ENCODE measurements at places on chromosomes 6 and 20.

DNA sequence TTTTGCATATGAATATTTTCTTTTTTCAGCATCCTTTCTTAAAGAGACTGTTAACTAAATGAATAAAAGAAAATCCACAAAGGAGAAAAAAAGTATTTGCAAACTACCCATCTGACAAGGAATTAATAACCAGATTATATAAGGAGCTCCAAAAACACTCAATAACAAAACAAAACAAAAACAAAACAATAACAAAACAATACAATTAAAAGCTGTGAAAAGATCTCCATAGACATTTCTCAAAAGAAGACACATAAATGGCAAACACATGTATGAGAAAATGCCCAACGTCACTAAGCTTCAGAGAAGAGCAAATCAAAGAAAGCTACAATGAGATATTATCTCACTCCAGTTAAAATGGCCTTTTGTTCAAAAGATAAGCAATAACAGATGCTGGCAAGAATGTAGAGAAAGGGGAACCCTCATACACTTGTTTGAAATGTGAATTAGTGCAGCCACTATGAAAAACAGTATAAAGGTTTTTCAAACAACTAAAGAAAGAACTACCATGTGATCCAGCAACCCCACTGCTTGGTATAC lies 1310.0 kb upstream of the EYS start:
- H3K27ac ChIP-seq = no peak overlapping the region
- no peak overlapping the region for H3K4me3 ChIP-seq
- H3K27me3 ChIP-seq = no peaks in the 10 kb centered on the region
- no peaks in the 10 kb centered on the region for H3K4me1 ChIP-seq

- H3K27me3 ChIP-seq = peaks cover 11% of the 10 kb centered on the region
- no peaks in the 10 kb centered on the region for H3K36me3 ChIP-seq
These were observed 210.1 kb upstream of the CCN2 start for GRCh38 chr6:132161283-132161682.

- no peaks in the 10 kb centered on the region for H3K4me1 ChIP-seq
- H3K4me3 ChIP-seq = no peak overlapping the region
- no peak overlapping the region for H3K27ac ChIP-seq
- H3K36me3 ChIP-seq = no peaks in the 10 kb centered on the region
- ATAC-seq = no peak
These were observed 90.2 kb downstream of the F13A1 start for GRCh38 chr6:6230286-6230685.

- no peaks in the 10 kb centered on the region for H3K4me1 ChIP-seq
- no peaks in the 10 kb centered on the region for H3K27me3 ChIP-seq
These were observed 139.5 kb upstream of the BTBD3 start for GRCh38 chr20:11778206-11778570.

DNA sequence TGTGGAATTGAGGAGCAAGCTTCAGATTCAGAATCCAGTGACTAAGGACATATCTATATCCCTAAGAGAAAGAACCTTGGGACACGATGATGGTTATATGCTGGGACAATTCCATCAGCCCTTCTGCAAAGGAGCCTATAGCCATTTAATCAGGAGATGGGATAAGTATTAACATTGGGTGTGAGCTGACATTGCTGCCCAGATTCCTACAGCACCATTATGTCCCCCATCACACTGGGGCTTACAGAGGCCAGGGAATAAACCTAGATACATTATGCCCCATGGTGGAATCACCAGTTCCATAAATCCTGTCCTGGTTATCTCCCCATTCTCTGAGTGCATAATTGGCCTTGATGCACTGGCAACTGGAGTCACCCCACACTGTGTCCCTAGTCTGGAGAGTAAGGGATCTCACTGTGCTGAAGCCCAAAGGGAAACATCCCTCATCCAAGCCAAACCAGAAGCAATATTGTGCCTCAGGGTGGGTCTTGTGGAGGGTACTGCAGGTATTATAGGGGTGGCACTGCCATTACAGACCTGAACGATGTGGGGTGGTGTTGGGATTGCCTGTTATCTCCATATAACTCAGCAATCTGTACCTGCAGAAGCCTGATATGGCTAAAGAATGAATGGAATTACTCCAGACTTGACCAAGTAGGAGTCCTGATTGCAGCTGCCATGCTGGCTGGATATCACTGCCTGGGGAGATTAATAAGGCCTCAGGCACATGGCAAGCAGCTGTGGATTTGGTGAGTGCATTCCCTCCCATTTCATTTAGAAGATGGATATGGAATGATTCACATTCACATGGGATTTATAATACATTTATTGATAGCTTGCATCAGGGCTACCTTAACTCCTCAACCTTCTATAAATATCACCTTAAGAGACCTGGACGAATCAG lies 5.0 kb downstream of the HLA-A start:
- H3K27ac ChIP-seq = no peak overlapping the region
- peak overlapping the region; percentile 99 for H3K4me3 ChIP-seq
- peaks cover 14% of the 10 kb centered on the region for H3K4me1 ChIP-seq
- peaks cover 51% of the 10 kb centered on the region for H3K36me3 ChIP-seq
- H3K27me3 ChIP-seq = no peaks in the 10 kb centered on the region
- no peak for ATAC-seq

- peaks cover 9% of the 10 kb centered on the region for H3K36me3 ChIP-seq
- no peak overlapping the region for H3K27ac ChIP-seq
- no peaks in the 10 kb centered on the region for H3K27me3 ChIP-seq
- H3K4me3 ChIP-seq = no peak overlapping the region
These were observed 99.0 kb downstream of the GMPR start for GRCh38 chr6:16337295-16337975.

DNA sequence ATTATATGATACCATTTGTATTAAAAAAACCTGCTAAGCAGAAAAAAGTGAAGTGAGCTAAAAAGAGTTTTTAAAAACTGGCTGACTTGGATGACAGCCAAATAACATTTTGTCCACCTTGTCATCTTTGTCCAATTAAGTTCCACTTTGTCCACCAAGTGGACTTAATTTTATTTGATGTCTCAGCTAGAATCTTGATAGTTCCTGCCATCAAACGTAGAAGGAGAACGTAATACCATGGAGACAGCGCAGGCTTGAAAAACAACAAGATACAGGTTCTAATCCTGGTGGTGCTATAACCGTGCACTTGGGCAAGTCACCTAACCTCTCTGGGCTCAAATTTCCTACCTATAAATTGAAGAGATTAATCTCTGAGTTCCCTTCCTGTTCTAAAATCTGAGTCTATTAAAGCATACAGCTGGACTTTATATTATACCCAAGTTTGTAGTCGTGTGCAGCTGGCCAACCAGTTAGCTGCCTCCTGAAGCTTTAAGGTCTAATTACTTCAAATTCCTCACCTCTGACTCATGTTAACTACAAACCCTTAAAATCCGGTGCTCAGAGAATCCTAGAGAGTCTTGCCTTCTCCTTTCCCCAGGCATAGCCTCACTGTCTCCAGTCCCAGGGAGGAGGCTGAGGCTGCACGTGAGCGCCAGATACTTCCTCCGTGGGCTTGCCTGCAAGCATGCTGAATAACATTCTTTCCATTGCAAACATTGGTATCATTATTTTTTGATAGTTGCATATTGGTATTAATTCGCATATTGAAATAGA lies 16.8 kb downstream of the TMEM244 start:
- H3K27ac ChIP-seq = no peak overlapping the region
- no peak overlapping the region for H3K4me3 ChIP-seq
- ATAC-seq = no peak
- no peaks in the 10 kb centered on the region for H3K36me3 ChIP-seq
- H3K4me1 ChIP-seq = no peaks in the 10 kb centered on the region

- no peak overlapping the region for H3K4me3 ChIP-seq
- H3K27ac ChIP-seq = no peak overlapping the region
- H3K27me3 ChIP-seq = no peaks in the 10 kb centered on the region
- no peak for ATAC-seq
- peaks cover 79% of the 10 kb centered on the region for H3K36me3 ChIP-seq
- H3K4me1 ChIP-seq = peaks cover 14% of the 10 kb centered on the region
These were observed 34.0 kb downstream of the ITCH start for GRCh38 chr20:34397096-34397495.

GRCh38 chr6:36285187-36285671 lies 15.4 kb downstream of the PNPLA1 start:
- H3K27me3 ChIP-seq = peaks cover 30% of the 10 kb centered on the region
- no peak overlapping the region for H3K27ac ChIP-seq
- no peak for ATAC-seq
- H3K4me3 ChIP-seq = no peak overlapping the region

DNA sequence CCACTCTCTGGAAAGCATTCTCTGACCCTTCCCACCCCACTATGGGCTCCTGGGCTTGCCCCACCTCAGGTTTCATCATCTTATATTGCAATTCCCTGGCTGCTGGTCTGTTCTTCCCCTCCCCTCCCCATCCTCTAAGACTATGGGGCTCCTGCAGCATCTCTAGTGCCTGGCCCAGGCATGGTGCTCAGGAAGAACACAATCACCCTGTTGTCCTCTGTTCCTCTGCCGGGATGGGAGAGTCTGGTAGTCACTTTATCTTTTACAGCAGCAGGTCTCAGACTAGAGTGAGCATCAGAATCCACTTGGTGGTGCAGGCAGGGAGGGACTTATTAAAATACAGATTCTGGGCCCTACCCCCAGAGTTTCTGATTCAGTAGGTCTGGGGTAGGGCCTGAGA lies 5.0 kb upstream of the LPIN3 start:
- no peak overlapping the region for H3K27ac ChIP-seq
- ATAC-seq = no peak
- H3K4me3 ChIP-seq = no peak overlapping the region
- H3K27me3 ChIP-seq = peaks cover 7% of the 10 kb centered on the region
- H3K36me3 ChIP-seq = no peaks in the 10 kb centered on the region

DNA sequence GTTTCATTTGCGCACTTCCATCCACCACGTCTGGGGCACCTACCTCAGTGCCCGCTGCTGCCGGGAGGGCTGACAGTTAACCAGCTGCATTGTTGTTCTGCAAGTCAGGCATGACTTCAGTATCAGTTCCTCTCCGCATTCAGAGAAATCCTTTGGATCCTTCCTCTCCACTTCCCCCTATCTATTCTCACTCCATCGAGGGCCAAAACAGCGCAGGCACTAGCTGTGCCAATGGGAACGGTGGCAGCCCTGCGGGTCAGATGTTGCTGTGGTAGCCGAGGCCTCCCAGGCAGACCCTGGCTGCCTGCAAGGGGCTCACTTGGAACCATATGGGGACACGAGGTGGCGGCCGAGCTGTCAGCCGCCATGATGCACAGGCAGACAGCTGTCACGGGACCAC lies 64.2 kb upstream of the INSM1 start:
- H3K4me3 ChIP-seq = no peak overlapping the region
- ATAC-seq = no peak
- no peaks in the 10 kb centered on the region for H3K4me1 ChIP-seq
- peaks cover 14% of the 10 kb centered on the region for H3K27me3 ChIP-seq
- no peak overlapping the region for H3K27ac ChIP-seq
- H3K36me3 ChIP-seq = no peaks in the 10 kb centered on the region

DNA sequence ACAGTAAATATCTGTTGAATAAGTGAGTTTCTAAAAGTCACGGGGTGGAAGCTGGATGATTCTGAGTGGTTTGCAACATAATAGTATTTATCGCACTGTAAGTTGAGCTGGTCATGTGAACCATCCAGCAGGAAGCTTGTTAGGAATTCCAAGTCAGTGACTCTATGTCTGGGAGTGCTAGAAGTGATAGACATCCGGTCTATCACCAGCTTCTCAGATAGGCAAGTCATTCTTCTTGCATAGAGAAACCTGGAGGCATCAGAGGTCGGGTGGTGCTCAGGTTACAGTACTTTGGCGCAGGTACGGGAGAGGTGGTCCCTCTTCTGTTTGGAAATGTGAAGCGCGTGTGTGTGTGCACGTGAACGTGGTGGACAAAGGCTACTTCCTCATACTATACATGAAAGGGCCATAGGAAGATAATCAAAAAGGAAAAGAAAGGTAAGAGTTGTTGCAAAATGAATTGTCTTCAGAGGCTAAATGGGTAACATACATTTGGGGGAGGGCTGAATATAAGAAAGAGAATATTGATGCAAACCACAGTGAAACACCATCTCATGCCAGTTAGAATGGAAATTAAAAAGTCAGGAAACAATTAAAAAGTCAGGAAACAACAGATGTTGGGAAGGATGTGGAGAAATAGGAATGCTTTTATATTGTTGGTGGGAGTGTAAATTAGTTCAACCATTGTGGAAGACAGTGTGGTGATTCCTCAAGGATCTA lies 299.3 kb upstream of the ZFP64 start:
- H3K27me3 ChIP-seq = peaks cover 3% of the 10 kb centered on the region
- no peak for ATAC-seq
- peaks cover 6% of the 10 kb centered on the region for H3K4me1 ChIP-seq
- no peak overlapping the region for H3K4me3 ChIP-seq

DNA sequence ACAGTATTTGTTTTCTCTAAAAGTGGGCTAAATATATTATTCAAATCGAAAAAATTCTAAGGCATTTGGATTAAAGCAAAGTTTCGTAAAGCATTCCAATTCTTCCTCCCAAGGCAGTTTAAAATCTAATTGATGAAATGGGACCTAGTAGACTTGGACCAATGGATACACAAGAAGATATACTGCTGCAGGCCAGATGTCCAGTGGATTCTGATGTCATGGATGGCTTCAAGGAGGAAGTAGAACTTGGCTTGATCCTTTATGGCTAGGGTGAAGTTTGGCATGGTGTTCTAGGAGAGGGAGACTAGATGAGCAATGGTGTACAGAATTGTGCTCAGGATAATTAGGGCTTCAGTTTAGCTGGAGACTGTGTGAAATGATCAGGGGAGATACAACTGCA lies 559.5 kb upstream of the MMS22L start:
- H3K4me3 ChIP-seq = no peak overlapping the region
- H3K27ac ChIP-seq = no peak overlapping the region

- no peak overlapping the region for H3K27ac ChIP-seq
- no peaks in the 10 kb centered on the region for H3K4me1 ChIP-seq
- no peak for ATAC-seq
- no peaks in the 10 kb centered on the region for H3K27me3 ChIP-seq
- no peaks in the 10 kb centered on the region for H3K36me3 ChIP-seq
These were observed 417.7 kb upstream of the JAG1 start for GRCh38 chr20:11091511-11091910.
